ENCODE measurements at places on chromosomes 16 and 17.

DNA sequence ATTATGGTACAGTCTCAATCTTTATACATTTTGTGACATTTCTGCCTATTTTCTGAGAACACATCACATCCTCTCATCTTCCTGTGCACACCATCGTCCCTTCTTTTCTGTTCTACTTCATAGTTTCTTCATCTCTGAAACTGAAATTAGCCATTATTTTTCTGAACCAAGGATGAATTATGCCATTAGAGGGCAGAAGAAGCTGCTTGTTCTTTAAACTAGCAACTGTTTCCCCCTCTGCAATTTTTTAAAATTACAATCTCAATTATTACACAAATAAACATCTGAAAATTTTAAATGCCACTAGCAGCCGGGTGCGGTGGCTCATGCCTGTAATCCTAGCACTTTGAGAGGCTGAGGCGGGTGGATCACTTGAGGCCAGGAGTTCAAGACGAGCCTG lies 41.3 kb downstream of the RBBP6 start:
- no peak for DNase-seq

DNA sequence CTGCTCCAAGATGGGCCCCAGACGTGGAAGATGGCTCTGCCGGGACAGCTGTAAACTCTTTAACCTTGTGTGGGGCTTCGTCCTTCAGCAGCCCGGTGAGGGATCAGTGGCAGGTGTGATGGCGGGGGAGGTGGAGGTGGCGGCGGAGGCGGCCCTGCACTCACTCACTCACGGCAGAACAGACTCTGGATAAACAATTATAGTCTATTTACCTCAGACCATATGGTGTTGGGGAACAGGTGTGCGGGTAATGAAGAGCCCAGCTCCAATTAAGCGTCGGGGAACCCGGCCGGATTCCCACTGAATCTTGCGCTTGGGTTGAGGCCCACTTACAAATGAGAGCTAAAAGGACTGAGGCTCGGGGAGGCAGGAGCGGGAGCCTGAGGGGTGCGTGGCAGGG lies 104.3 kb upstream of the SDK2 start:
- DNase-seq, result no peak

DNA sequence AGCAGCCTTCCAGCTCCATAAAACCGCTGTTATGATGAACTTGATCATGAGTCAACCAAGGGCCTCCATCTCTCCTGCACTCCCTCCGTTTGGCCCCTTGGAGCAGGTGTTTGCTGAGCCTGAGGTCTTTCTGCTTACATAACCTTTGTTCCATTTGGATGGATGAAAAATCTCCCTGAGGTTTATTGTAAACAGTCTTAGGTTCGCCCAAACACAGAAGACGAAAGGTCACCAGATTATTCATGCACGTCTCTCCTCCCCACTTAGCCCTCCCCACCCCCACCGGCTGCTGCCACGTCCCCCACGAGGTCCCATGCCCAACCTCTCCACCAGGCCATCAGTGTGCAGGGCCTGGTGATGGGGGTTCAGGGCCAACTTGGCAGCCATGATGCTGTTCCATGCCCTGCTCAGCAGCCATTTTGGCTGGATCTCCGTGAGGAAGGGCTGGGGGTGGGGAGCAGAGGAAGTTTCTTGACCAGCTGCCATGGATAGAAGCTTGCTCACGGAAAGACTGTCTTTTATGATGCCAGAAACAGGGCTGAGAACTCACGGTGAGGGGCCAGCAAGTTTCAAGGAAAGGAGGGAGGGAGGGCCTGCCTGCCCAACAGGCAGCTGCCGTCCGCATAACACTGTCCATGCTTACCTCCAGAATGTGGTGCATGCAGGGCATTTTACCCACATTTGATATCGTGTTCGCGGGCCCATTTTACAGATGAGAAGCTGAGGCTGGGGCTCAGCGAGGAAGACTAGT lies 47.8 kb upstream of the FOXF1 start:
- DNase-seq, result no peak

- no peak for DNase-seq
Observed at GRCh38 chr16:66568355-66568754, 2.1 kb downstream of the CMTM1 start.

DNA sequence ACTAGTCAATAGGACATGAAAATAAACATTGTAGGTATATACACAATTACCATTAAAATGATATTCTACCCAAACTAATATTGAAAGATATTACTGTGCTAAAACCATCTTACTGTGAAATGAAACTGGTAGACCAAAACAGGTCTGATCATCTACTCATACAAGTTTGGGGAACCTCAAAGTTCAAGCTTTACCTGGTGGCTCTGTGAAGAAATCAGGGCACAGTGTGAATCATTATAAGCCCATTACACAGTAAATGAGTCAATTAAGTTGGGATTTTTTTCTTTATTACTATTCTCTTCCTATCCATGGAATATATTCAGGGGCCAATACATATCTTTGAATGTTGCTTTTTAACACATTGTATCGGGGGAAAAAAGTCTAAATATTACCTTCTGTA lies 57.1 kb downstream of the HELZ start:
- DNase-seq, result no peak

- no peak for DNase-seq
Observed at GRCh38 chr17:41474863-41475262, 6.1 kb downstream of the KRT35 start.

GRCh38 chr17:13222975-13223374 lies 205.1 kb upstream of the ELAC2 start:
- no peak for DNase-seq

GRCh38 chr16:86680162-86680561 lies 101.8 kb downstream of the FOXL1 start:
- no peak for DNase-seq

DNA sequence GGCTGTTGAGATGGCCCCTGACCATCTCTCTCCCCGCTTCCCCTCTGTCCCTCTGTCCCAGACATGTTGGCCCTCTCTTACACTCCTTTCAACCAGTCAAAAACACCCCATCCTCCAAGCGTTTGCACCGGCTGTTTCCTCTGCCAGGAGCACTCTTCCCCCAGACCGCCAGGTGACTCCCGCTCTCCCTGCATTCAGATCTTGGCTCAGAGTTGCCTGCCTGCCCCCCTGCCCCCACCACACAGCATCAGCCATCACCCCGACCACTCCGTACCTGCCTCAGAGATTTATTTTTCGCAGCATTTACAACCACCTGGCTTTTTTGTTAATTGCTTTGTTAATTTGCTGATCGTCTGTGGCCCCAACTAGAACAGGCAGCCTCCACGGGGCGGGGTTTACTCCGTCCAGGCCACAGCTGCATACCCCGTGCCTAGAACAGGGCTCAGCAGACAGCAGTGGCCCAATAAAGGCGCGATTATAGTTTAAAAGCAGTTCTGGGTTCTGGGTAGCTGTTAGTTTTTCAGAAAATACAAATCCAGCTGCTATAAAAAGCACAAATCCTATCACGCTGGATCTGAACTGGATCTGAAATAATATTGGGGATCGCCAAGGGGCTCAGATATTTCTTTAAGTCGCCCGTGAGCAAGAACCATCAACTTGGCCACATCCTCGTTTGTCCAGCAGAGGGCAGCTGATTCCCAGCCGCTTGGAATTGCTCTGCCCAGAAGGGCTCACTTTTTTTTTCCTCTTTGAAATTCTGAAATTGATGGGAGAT lies 173.6 kb downstream of the IRF8 start:
- peak; percentile 74 for DNase-seq

- DNase-seq, result no peak
Observed at GRCh38 chr17:48352630-48353029, 77.4 kb downstream of the SKAP1 start.

DNA sequence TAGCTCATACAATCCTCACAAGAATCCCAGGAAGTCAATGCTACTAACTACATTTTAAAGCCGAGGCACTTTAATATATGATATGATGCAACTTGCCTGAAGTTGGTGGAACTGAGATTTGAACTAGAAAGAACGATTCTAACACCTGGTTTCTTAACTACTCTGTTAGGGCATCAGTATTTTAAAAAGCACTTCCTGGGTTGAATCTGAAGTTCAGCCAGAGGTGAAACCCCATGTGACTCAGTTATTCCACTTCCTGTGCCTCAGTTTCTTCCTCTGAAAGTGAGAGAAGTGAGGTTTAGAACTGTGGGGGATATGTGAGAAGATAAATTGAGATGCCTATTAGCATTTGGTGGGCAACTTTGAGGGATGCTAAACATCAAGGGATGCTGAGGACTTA lies 129.4 kb upstream of the ANKFN1 start:
- DNase-seq, result no peak

DNA sequence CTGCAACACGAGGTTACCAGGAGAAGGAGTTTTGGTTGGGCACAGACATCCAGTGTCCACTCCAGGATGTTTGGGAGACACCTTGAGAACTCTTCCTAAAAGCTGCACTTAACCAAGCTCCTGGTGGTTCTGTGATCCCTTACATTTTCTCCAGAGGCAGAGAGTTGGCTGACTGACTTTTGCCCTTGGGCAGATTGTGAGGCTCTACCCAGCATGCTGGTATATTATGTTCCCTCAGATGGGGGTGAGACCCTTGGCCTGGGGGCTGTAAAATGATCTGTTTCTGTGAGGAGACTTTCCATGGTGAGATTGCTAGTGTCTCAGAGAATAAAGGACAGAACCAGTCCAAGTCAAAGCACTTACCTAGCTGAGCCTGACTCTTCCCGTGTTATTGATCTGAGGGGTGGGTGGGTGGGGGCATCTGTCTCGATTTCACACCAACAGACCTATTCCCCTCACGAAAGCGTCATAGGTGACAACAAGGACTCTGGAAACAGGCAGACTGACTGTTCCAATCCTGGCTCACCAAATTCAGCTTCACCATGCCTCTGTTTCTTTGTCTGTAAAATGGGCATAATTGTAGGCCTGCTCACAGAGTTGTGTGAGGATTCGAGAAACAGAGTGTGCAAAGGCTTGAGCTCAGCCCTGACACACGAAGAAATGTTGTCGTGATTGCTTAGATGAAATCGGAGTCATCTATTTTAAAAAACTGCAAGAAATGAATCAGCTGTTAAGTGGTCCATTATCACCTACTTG lies 12.2 kb downstream of the USB1 start:
- DNase-seq, result no peak

- no peak for DNase-seq
Observed at GRCh38 chr17:13283606-13284005, 265.8 kb upstream of the ELAC2 start.
